Occipital lobe (tissue), 3 donors: ENCODE measurements at places on chromosomes 5 and 9. TPM values are rescaled to one million over a fixed set of nuclear protein-coding genes. Genes with fewer than 3 reads are reported as not detected.

Gene RAPGEF6
- total RNA-seq = 66.1 TPM

Gene HTR1A
- 18.2 TPM for total RNA-seq

Gene ZMAT2
- 47.1 TPM for total RNA-seq

Gene NRARP
- total RNA-seq = 3.6 TPM

Gene GARIN3
- not detected for total RNA-seq

Gene IRGM
- not detected for total RNA-seq

Gene STPG3
- not detected for total RNA-seq

Gene WNT8A
- not detected for total RNA-seq

Gene LOX
- 5.8 TPM for total RNA-seq

Gene CARD6
- 1.6 TPM for total RNA-seq

Gene PCDHAC1
- 74.1 TPM for total RNA-seq

Gene MEGF9
- 58.8 TPM for total RNA-seq

Gene C9orf153
- total RNA-seq = 0.62 TPM

Gene PRLR
- 3.3 TPM for total RNA-seq

Gene CKMT2
- total RNA-seq = 1.2 TPM

Gene SLC6A3
- not detected for total RNA-seq

Gene ANKDD1B
- 1.7 TPM for total RNA-seq

Gene IRX1
- total RNA-seq = not detected

Gene GPR150
- not detected for total RNA-seq

Gene IFNA1
- total RNA-seq = not detected

Gene CEL
- not detected for total RNA-seq

Gene G3BP1
- total RNA-seq = 86.7 TPM

Gene MED7
- total RNA-seq = 36.3 TPM

Gene POLR3G
- 4.5 TPM for total RNA-seq

Gene ITGA2
- 5.5 TPM for total RNA-seq

Gene RELL2
- total RNA-seq = 8.4 TPM

Gene ARSI
- 0.31 TPM for total RNA-seq

Gene GPR151
- total RNA-seq = 0.31 TPM

Gene GABRG2
- total RNA-seq = 37.4 TPM

Gene PPP3R2
- total RNA-seq = not detected

Gene OLFML2A
- 2.5 TPM for total RNA-seq
